T-helper 1 cell (primary cell): ENCODE measurements at places on chromosomes 2 and 18.
A peak's percentile ranks its signal among the peaks of the same experiment; 100 is the strongest.

DNA sequence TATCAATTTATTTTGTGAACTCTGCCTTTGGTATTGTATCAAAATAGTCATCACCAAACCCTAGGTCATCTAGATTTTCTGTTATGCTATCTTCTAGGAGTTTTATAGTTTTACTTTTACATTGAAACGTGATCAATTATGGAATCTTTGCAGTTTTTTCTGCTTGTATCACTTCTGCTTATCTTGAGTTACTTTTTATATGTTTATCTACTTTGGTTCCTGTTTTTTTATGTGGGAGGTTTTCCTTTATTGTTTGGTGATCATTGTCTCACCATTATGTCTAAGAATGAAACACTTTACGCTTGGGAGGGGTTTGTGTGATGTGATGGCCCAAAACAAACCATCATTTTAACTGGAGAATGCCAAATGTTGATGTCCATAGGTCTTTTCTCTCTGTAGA is 261.2 kb downstream of the SPAG16 start:
- DNase-seq: no peak

DNA sequence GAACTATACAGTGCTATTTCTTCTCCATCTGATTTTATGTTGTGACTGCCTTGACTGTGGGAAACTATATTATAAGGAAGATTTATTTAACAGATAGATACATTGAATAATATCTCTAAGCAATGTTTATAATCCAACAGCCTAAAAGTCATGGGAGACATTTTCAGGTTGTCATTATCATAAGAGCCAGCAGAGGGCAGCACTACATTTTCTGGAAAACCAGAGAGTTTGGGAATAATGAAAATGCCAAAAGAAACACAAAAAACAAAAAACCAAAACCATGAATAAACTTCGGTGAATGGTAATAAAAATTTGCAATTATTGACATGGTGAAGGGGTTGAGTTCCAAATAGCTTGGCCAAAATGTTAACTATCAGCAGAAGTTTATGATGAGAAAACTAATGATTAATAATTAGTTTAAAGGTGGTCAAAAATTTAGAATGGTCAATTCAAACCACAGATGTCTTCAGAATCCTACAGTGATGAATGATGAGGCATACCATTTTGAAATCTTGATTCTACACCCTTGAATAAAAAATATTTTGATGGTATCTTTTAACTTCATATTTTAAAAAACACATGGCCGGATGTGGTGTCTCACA is 4.7 kb downstream of the EEF1B2 start:
- no peak for DNase-seq

DNA sequence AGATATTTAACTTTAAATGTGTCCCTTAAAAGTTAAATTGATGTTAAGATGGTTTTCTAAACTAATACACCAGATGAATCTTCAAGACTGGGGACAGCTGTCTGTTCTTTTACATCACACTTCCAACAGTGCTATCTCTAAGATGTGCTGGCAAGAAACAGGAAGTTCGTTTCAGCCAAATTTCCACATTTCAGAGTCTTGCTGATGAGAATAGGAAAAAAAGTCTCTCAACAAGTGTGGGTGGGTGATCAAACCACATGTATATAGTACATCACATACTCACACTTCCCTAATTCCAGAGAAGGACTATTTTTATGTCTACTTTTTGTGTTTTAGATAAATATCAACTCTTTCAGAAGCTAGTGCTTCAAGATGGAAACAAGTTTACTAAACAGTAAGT is 1712.8 kb upstream of the TMEFF2 start:
- DNase-seq: no peak

DNA sequence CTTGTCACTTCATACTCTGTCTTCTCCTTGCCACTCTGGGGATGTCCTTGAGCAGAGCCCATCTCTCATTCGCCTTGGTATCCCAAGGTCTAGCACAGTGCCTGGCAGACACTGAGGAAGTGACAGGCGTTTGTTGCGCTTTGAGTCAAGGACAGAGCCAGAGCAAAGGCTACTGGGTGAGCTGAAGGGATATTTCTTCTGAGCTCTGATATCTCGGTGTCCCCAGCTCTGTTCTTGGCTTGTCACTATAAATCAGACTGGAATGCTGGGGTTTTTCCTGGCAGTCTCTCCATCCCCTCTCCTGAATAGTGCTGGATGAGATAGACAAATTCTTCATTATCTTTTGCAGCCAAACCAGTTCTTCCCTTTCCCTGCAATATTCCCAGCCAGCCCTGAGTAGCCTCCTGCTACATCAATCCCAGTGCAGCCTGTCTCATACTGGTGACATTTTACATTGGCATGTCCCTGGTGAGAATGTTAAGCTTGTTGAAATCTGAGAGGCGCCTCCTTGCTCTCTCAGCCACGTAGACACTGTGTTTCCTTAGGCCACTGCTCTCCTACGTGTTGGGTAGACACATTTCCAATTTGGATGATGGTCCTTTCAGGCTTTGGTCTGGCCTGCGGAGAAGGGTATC is 61.7 kb downstream of the CTIF start:
- DNase-seq: no peak

DNA sequence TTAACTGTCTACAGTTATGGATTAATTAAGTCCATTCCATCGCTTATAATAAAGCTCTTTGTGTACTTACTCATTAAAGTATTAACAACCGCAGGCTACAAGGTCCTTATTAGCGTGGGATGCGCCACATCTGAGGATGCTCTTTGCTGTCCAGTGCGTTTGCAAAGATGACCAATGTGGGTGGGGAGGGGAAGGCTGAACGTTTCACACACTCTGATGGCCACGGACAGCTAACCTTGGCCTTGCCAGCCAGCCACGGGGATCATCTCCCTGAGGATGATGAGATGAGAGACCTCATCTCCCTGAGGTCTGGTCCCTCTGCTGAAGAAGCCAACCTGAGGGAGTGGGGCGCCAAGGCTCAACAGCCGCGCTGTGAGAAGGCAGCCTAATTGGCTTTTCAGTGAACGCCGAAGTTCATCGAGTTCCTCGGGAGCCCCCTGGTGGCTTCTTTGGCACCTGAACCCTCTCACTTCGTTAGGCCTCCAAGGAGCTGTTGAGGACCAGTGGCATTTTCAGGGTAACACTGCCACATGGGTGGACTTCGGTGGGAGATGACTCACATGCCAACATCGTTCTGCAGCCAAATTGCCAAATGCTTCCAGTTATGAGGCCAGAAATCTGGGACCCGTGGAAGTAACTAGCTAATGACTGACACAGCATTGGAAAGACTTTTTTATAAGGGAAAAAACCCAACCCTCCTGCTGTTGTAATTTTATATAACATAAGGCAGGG is 69.3 kb upstream of the SEC11C start:
- peak; percentile 58 for DNase-seq

DNA sequence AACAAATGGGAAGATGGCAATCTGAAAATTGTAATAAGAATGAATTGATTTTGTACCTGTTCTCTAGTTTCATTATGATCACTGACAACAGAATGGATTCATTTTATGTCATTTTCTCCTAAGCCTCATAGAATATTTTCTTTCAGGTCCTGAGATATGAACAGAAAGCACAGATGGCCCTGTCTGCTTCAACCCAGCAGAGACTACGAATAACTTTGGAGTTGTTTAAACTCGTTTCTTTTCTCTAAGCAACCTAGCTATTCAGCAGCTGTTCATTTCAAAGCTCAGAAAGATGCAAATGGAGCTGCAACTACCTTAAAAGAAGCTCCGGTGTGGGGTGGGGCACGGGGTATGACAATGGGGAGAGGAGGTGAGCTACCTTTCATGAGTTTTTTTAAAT is 124.9 kb downstream of the ALK start:
- DNase-seq: no peak
